Left cardiac atrium (tissue), 4 donors: ENCODE measurements at places on chromosomes 12 and 14. TPM values are rescaled to one million over a fixed set of nuclear protein-coding genes. Genes with fewer than 3 reads are reported as not detected.
A peak's percentile ranks its signal among the peaks of the same experiment; 100 is the strongest.

GRCh38 chr14:36428350-36428749 lies 91.7 kb downstream of the NKX2-1 start:
- no peak for DNase-seq

DNA sequence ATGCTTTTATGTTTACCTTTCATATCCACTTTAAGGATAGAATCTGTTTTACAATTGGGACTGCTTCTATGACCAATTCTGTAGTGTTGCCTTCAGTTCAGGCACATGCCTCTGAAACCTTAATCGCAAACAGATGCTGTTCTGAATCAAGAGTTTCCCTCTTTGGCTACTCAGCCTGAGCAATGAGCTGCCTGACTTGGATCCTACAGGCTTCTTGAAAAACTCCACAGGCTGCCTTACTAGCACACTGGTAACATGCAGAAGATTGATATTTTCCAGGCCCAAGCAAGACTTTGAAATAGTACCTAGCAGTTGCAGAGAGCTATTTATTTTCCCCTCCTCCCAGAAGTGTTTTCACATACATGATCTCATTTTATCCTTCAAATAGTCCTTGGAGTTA lies 34.8 kb upstream of the PMCH start:
- no peak for DNase-seq

- DNase-seq = peak; percentile 40
Observed at GRCh38 chr12:100574187-100575074, 947 bp downstream of the GAS2L3 start.

- DNase-seq = no peak
Observed at GRCh38 chr12:64243809-64244208, 21.7 kb upstream of the KICS2 start.

- no peak for DNase-seq
Observed at GRCh38 chr12:12872139-12872933, 19.0 kb upstream of the GPRC5A start.

The C12orf60 gene
- 0.94 TPM for total RNA-seq

The DHRS4L2 gene
- 11.8 TPM for total RNA-seq

The ALX1 gene
- total RNA-seq = not detected
